ENCODE measurements at places on chromosomes 13 and 19.

DNA sequence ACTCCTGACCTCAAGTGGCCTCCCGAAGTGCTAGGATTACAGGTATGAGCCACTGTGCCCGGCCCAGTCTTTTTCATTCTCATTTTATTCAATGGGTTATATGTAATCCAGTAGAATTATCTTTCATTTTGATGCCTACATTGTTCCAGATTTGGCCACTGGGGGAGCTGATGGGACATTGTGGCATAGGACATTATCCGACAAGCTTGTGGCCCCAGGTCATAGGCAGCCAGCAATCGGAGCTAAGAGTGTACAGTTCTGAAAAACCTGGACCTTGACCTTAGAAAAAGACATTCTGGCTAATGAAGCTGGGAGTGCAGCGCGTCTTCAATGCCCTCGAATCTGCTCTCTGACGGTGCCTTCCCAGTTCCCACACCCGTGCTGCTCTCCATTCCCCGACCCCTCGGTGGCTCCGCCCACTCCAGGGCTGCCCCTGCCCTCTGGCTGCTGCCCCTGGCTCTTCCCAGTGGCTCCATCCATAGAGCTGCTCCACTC lies 108.7 kb downstream of the TEX29 start:
- no peak for DNase-seq

DNA sequence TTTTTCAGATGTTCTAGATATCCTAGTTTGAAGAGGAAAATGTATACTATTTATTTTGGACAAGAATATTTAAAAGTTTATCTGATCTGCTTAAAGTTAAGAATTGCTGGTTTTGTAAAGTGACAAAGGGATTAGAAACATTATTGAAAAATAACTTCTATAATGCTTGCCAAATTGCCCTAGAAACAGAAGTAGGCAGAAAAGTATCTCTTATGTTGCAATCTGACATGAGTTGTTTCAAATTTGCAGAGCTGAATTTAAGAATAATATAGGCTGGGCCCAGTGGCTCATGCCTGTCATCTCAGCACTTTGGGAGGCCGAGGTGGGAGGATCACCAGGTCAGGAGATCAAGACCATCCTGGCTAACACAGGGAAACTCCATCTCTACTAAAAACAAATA lies 777.1 kb downstream of the LIG4 start:
- no peak for DNase-seq

DNA sequence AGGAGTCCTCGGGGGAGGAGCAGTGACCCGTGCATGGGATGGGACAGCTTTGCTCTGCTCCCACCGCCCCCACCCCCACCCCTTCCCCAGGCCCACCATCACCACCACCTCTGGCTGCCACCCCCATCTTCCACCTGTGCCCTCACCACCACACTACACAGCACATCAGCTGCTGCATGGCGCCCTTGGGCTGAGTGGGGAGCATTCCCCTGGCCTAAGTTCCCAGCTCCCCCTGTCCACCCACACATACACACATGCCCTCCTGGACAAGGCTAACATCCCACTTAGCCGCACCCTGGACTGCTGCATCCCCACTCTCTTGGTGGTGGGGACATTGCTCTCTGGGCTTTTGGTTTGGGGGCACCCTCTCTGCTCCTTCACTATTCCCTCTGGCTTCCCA lies 46.2 kb upstream of the SGCG start:
- DNase-seq = no peak

- DNase-seq = no peak
Observed at GRCh38 chr13:33472446-33472845, 186.9 kb upstream of the STARD13 start.

- DNase-seq = no peak
Observed at GRCh38 chr13:49356223-49356622, 87.6 kb downstream of the CAB39L start.

- DNase-seq = no peak
Observed at GRCh38 chr13:65378484-65378883, 1851.7 kb downstream of the PCDH9 start.

DNA sequence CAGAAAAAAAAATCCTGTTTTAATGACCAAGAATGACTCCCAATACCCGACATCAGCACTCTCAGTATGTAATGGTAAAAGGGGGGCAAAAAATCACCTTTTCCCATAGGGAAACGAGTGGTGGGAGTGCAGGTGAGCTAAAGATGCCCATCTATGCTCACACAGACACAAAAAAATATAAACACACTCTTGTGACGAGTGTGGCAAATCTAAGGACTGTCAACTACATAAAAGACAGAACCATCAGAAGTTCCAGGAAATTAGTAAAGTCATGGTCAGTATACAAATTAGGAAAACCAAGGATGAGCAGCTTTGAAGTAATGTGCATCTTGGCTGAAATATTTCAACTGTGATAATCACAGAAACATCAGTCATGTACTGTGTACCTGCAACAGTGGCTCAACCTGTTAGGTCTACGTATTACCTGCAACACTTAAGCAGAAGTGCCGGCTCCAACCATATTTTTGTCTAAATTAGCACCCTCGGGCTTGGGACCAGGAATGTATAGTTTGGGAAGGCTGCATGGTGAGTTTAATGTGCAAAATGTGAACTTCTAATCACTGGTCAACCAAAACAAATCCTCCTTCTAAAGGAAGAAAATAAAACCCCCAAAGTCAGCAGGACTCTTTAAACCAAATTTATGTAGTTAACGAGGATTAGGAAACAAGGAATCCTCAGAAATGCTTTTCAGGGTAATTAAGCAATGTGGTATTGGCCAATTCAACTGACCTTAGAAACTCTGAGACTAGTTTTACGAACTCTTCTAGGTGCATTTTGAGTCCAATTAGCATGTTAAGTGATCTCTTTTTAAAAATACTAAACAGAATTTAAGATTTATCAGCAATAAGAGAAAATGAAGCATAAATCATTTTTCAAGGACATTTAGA lies 24.3 kb downstream of the ANKRD10 start:
- no peak for DNase-seq
